WTC11 (cell line): ENCODE measurements at places on chromosomes 3 and 15.

GRCh38 chr3:122559906-122560305 is 4.2 kb downstream of the PARP9 start:
- no peak for DNase-seq

DNA sequence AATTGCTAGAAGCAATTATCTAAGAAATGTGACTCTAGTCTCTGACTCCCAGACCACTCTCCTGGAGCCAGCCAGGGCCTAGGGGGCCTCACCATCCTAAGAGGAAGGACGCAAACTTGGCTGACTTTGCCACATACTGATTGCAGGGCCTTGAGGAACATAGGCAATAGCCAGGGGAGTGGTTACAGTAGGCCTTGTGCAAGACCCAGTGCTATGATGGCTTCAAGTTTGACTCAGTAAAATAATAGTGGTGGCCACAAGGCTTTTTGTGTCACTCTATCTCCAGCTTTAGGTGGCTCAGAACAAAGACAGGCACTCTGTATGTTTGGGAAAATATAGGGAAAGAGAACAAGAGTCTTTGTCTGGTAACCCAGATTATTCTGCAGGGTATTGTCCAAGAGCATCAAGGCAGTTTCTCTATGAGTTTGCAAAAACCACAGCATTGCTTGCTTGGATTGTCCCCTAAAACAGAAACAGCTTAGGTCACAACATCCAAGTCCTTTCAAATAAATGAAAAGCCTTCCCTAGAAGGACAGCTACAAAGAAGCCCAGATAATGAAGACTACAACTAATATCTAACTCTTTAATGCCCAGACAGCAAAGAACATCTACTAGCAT is 631.5 kb downstream of the PYDC2 start:
- DNase-seq = no peak

- DNase-seq = no peak
Measured at GRCh38 chr15:58119016-58119415, 19.2 kb upstream of the AQP9 start.

DNA sequence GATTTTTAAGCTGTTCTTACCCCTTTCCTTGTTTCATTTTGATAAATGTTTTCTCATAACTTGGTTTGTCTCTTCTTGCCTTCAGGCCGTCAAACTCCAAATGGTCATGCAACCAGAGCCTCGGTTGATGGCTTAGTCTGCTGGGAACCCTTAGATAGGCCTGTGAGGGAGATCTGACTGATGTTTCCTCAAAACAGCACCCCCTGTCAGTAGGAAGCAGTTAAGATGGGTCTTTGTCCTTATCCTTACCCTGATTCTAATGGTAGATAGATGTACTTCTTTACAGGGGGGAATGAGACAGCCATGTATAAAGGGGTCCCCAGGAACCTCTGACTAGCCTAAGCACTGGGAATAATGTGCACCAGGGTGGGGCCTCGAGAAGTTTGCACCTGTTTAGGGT is 16.3 kb upstream of the OR5H1 start:
- DNase-seq = no peak

DNA sequence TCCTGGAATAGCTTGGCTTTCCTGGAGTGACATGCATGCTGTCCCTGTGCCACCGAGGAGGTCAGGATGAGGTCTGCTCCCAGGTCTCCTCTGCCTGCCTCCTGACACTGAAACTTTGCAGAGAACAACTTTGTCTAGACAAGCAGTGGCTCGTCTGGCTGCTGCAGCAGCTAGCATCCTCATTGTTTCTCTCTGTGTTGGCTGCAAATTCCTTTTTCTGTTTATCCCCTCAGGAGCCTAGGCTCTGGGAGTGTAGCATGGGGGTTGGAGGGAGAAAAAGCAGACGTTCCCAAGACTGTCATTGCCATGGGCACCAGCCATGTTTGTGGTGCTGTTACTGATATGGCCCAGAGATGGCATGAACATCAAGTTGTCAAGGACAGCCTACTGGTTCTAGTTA is 208.7 kb upstream of the LRIG1 start:
- no peak for DNase-seq
